M059J (cell line): ENCODE measurements at places on chromosomes 12 and 14. TPM values are rescaled to one million over a fixed set of nuclear protein-coding genes. Genes with fewer than 3 reads are reported as not detected.
A peak's percentile ranks its signal among the peaks of the same experiment; 100 is the strongest.

GRCh38 chr14:76771437-76771980 is 10.2 kb downstream of the VASH1 start:
- DNase-seq = no peak

- no peak for DNase-seq
Measured at GRCh38 chr12:12460935-12461922, 101.4 kb downstream of the DUSP16 start.

DNA sequence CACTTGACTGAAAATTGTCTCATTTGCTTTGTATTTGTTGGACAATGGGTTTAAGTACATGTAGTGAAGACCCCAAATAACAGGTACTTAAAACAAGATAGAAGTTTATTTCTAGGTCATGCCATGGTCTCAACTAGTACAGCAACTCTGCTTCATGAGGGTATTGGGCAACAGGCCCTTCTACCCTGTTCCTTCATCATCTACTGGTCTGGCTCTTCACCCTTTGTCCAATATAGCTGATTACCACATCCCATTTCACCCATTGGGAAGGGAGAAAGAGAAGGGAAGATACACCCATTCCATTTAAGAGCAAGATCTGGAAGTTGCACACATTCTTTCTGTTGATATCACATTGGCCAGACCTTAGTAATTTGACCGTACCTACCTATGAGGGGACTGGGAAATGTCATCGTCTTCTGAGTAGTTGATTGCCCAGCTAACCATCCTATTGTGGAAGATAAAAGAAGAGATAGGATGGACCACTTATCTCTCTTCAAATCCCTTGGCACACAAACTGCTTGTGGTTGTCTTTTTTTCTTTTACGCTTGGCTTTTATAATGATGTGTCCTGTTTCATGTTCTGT is 104.6 kb downstream of the DIP2B start:
- DNase-seq = no peak

DNA sequence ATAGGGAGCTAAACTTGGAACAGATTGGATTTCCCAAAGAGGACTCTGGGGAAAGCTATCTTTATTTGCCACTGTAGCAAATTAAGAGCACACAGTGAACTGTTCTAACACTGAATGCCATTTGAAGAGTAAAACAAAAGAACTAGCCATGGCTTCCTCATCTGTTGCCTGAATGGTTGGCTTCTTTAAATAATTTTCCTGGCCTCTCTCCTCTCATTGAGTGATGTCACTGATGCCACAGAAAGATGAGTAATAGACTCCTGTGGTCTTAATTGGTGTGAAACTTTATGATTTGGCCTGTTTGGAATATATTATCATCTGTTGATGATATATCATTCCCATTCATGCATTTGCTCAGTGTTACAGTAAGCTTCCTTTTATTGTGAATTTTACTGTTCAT is 42.5 kb downstream of the WDR20 start:
- peak; percentile 71 for DNase-seq

- DNase-seq = peak; percentile 0
Measured at GRCh38 chr14:42683707-42684106, 1077.0 kb downstream of the LRFN5 start.

- DNase-seq = peak; percentile 60
Measured at GRCh38 chr12:55974308-55974730, 441 bp downstream of the RAB5B start.

GRCh38 chr12:95411466-95411865 is 62.5 kb upstream of the METAP2 start:
- no peak for DNase-seq

GRCh38 chr12:108214486-108214885 is 85.4 kb downstream of the WSCD2 start:
- DNase-seq = peak; percentile 15

- DNase-seq = no peak
Measured at GRCh38 chr12:71795901-71796300, 41.2 kb downstream of the RAB21 start.

GRCh38 chr14:99586761-99587459 is 17.1 kb downstream of the CCDC85C start:
- peak; percentile 55 for DNase-seq

GRCh38 chr12:2640709-2641108 is 154.1 kb upstream of the FKBP4 start:
- peak; percentile 94 for DNase-seq

DNA sequence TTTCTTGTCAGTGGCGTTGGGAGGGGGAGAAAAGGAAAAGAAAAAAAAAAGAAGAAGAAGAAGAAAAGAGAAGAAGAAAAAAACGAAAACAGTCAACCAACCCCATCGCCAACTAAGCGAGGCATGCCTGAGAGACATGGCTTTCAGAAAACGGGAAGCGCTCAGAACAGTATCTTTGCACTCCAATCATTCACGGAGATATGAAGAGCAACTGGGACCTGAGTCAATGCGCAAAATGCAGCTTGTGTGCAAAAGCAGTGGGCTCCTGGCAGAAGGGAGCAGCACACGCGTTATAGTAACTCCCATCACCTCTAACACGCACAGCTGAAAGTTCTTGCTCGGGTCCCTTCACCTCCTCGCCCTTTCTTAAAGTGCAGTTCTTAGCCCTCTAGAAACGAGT is 1.9 kb downstream of the ASCL1 start:
- DNase-seq = no peak

DNA sequence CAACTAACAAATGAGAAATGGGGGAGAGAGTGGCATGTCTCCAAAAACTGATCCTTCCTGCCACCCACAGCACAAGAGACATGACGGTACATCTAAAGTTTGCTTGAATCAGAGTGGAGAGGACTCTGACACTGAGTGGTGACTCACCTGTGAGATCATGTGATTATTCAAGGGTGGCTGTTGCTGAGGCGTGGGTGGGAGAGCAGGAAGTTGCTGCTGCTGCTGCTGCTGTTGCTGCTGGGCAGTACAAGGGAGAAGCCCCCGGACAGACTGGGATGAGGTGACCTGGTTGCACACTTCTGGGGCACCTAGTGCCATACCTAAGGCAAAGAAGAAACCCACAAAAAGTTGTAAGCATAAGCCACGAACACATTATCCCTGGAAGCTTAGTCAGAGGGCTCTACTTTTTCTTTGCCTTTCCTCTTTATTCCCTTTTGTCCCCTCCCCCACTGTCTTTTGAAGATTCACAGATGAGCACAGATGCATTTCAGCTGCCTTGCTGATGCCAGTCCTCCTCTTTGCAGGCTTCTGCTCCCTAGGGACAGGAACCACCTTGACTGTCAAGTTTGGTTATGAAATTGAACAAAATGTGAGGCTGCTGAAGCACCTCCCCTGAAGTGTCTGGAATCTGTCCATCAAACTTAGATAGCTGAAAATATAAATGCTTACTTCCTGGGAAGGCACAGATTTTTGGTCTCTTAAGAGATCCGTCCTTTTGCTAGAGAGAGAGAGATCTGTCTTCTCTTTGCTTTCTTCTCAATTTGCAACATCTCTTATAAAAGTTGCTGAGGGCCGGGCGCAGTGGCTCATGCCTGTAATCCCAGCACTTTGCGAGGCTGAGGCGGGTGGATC is 29.4 kb upstream of the STAC3 start:
- peak; percentile 90 for DNase-seq

- no peak for DNase-seq
Measured at GRCh38 chr14:105588236-105588860, 62.0 kb downstream of the TMEM121 start.

DNA sequence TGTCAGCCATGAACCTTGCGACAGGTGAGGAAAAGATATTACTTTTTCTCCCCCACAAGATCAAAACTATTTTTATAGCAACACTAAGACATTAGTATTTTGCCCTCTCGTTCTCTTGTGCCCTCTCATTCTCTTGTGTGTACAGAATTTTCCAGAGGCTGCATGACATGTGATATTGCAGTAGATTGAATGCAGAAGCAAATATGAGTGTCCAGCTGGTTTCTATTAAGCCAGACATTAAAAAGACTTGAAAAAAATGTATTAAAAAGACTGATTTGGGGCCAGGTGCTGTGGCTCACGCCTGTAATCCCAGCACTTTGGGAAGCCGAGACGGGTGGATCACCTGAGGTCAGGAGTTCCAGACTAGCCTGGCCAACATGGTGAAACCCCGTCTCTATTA is 63.7 kb upstream of the ZFP36L1 start:
- no peak for DNase-seq

Gene POLE2
- 17.4 and 27.8 TPM in 2 replicates for total RNA-seq

Gene SLC25A47
- total RNA-seq = not detected in 2 replicates

Gene IGFBP6
- total RNA-seq = 318 and 394 TPM in 2 replicates

Gene ATXN3
- 27.6 and 36.3 TPM in 2 replicates for total RNA-seq

Gene CATSPERB
- total RNA-seq = not detected in 2 replicates
